G401 (cell line): ENCODE measurements at places on chromosomes 1 and 21. TPM values are rescaled to one million over a fixed set of nuclear protein-coding genes. Genes with fewer than 3 reads are reported as not detected.

DNA sequence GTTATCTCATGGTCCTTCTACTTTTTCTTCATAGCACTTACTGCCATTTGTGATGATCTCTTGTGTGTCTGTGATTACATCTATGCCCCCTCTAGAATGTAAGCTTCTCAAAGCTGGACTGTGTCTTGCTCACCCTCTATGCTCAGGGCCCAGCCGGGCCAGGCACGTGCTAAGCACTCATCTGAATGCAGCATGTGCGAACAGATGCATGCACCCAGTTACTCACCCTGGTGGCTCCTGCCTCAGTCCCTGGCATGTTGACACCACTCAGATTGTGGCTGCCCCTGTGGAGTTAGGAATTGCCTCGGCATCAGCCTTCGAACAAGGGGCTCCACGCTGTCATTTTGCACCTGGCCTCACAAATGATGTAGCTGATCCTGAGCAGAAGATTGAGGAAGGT, 19.6 kb upstream of the PABPC4 start:
- no peak for DNase-seq

DNA sequence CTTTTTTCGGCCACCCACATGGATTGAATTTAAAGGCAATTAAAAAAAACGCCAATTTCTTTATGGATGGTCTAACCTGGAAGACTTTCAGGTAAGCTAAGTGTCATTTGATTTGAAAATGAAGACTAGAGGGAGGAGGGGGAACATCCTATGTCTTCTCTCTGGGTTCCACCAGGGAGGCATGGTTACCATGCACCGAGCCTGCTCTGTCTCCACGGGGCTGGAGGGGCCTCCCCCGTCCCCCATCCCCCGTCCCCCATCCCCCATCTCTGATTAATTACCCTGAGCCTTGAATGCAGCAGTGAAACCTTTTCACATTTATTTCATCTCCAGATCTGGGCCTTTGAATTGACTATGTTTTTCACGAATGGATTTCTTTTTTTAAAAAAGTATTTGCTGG, 135.1 kb downstream of the TLR5 start:
- DNase-seq = no peak

DNA sequence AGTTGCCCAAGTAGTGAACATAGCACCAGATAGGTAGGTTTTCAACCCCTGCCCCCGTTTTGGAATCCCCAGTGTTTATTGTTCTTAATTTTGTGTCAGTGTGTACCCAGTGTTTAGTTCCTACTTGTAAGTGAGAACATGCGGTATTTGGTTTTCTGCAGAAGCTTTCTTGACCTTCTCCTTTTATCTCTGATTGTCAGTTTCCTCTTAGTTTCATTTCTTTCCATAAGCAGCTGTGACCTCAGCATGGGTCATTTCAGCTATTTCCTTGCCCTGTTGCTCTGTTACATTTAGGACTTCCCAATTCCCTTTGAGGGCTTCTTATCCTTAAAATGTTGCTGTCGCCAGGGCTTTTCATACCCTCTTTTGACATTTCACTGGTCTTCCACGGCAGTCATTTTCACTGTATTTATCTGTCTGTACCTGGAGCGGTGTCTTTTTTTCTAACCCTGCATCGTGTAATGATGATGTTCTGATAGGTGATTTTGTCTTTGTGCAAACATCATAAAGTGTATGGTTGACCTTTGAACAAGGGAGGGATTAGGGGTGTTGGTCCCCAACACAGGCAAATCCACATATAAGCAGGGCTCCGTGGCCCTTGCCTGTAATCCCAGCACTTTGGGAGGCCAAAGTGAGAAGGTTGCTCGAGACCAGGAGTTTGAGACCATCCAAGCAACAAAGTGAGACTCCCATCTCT, 15.0 kb downstream of the ITSN1 start:
- no peak for DNase-seq

DNA sequence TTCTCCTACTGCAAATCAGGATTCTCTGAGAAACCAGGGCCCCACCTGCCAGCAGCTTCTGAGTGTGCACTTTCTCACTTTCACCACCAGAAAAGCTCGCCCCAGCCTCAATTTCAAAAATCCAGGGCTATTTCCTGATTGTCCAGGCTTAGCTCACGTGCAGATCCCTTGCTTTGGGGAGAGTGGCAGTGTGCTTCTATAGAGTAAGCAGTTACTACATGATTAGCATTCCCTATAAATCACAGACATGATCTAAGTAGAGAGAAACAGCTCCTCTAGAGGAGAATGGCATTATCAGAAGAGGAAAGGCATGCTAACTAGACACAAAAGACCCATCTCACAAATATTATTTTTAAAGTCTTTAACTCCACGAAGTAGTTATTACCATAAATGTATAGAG, 456.0 kb upstream of the PKN2 start:
- DNase-seq = no peak

DNA sequence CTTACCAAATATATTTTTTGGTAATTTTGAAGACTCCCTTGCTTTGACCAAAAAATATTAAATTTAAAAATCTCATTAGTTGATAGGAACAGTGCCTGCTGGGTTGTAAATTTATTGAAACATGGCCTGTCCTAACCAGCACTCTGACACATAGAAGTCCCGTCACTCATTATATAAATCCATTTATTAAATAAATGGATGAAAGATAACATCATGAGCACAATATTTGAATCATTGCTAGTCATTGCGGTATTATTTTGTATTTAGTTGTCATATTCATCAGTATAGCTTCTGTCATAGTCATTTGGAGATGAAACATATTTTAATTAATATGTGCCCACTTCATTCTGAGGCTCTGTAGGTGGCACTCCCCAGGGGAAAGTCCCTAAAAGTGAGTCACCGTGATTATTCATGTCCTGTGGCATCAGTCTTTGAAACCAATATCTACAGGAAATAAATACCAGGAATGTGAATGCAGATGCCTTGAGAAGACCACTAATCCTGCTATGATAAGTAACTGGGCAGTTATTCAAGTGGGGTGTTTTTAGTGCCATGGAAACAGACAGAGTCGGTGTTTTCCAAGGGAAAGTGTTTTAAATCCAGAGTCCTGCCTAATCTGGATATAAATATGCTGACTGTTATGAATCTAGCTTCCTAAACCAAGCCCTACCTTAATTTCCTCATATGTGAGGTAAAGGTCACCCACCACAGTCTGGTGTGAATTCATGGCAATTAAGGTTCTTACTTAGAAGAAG, 302.0 kb downstream of the DUSP10 start:
- no peak for DNase-seq

GRCh38 chr1:64917907-64918306, 48.4 kb downstream of the JAK1 start:
- DNase-seq = no peak

GRCh38 chr1:162029157-162029556, 5.5 kb upstream of the OLFML2B start:
- no peak for DNase-seq

DPT gene
- not detected in 2 replicates for total RNA-seq

RGS7 gene
- not detected in 2 replicates for total RNA-seq
